ENCODE measurements at places on chromosomes 3 and 15.
A peak's percentile ranks its signal among the peaks of the same experiment; 100 is the strongest.

DNA sequence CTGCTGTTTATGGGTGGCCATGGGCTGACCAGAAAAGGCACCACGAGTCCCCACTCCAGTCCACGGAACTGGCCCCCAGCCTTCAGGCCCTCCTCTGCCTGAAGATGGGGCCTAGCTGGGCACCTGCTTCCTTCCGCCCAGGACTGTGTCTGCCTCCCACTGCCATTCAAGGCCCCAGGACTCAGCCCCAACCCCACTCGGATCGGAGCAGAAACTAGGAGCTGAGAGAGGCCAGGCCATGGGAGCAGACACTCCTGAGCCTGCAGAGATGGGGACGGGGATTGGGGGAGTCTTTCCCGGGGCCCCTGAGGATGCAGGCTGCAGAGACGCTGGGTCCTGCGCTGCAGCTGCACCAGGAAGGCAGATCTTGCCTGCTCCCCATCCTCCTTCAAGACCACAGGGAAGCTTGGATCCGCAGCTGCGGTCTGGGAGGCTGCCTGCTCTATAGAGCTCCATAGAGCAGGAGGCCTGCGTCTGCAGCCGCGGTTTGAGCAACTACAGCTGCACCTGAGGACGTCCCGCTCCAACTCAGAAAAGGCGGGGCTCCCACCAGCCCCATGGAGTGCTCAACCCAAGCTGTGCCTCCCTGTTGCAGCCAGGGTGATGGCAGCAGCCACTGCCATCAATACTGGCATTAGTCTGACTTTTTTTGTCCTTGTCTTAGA lies 383.9 kb upstream of the TMCO5A start:
- DNase-seq: no peak

GRCh38 chr3:169914321-169914720 lies 2.9 kb downstream of the SAMD7 start:
- DNase-seq: peak; percentile 10

- no peak for DNase-seq
Observed at GRCh38 chr15:56353119-56353518, 12.1 kb upstream of the TEX9 start.

DNA sequence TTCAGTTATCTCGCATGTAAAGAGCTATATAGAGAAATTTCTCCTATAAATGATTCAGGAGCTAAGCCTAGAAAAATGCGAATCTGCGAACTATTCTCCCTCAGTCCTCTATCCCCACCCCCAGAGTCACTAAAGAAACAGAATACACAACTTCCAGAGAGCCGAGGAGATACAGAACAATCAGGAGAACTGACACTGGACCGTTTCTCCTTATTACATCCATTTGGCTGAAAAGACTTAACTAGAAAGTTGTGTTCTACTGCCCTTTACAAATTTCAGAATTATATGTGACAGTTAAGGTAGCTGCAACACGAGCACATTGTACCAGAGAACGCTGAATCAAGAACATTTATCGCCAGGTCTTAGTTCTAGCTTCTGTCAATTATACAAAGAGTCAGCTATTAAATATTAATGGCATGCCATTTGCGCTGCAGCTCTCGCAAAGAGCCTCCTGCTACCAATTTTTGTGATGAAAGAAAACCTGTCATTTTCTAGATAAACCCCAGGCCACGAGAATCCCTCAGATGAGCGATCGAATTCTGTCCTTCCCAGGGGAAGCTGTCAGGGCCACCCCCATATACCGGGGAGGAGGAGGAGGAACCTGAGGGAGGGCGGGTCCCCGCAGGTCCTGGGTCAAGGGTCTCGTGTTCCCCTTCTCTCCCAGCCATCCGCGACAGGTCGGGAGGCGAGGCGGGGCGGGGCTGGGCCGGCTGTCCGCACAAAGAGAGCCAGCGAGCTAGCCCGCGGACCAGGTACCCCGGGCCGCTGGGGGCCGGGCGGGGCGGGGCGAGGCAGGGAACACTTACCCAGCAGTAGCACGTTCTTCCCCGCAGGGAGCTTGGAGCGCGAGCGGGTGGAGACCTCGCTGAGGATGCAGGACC lies 878 bp downstream of the DYNC1LI1 start:
- peak; percentile 76 for DNase-seq

DNA sequence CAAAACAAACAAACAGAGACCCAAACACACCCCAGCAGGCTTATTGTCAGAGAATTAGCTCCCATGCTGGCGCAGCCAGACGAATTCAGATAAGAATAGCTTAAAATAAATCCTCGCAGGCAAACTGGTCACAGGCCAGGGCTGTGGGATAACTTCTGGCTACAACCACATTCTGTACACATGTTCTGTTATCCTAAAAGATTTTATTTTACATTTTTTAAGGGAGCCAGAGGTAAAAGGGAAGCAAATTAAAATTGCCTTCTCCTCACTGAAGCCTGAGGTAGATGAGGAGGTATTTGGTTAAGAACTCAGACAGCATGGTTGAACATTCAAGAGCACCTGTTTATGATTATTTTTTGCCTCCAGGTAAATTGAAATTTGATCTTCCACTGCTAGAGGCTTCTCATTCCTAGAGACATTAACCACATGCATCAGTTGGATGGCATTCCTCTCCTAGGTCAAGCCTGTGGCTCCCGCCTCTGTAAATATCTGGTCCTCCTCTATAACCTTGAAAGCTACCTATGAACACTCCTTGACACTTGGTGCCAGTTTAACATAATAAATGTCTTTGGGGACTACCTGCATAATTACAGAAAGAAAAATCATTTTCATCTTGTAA lies 190.3 kb downstream of the SATB1 start:
- DNase-seq: no peak

DNA sequence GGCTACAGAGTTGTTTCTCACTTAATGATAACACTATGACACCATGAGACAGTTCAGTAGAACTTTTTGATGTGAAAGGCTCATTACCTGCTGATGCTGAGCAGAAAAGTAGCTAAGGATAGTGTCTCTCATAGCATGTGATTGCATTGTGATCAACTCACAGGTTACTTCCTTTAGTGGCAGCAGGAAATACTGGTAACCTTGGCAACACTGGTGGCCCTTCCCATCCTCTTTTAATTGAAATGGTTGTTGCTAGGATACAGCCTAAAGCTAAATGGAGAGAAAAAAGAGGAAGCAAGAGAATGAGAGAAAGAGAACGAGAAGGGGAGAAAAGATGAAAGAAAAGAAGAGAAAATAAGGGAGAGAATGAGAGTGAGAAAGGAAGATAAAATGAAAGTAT lies 204.7 kb upstream of the GAP43 start:
- no peak for DNase-seq

DNA sequence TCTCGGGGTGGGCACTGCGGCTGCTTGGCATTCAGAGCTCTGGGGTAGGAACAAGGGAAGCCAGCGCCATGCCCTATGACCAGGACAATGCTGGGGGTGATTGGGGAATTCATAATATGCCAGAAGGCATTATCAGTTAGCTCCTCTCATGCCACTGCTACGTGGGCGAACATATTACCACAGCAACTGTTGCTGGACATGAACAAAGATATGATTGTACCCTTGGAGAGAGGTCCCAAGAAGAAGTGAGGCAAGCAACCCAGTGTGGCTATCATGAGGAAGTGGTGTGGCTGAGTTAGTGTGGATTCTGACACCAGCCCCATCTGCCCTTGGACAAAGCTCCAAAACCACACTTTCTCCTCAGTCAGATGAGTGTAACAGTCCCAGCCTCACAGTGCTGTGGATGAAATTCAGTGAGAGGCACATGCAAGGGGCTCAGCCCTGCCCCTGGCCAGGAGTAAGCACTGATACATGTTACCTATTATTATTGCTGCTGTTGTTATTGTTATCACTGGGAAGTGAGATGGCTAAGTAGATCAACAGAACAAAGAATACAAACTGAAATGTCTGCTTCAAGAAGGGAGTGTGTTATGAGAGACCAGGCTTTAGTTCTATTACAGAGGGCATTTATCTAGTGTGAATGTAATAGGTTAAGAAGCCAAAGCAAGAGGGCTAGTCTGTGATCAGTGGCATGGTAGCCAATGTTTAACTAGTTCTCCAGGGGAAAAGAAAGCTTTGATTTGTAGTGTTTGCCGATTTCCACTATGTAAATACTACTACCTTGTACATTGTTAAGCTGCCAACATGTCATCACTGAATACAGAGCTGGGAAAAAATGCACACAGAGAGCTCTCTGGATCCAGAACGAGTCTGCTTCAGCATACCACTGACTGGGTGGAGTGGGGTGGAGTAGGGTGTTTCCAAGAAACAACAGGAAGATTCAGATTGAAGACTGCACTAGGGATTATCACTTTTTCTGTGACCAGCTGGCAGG lies 222.3 kb upstream of the EIF1B start:
- peak; percentile 55 for DNase-seq

GRCh38 chr3:58394339-58394738 lies 39.3 kb downstream of the PDHB start:
- DNase-seq: no peak

GRCh38 chr3:99896482-99896881 lies 78.8 kb downstream of the CMSS1 start:
- DNase-seq: peak; percentile 10

- peak; percentile 76 for DNase-seq
Observed at GRCh38 chr3:189144645-189145044, 27.1 kb upstream of the TPRG1 start.

DNA sequence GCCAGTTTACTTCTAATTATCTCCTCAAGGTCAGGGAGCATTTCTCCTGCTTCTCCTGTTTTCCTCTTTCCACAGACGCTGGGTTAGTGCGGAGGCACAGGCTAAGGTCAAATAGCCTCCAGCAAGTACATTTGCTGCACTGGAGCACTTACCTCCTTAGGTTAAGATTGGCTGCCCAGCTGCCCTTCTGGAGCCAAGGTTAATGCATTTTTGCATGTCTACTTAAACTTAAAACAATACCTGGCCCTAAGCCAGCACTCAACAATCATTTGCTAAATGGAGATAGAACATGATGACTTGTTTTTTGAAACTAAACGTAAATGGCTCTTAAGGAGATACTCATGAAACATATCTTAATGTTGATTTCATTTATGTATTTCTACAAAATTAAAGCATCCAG lies 83.5 kb downstream of the SSR3 start:
- DNase-seq: no peak

GRCh38 chr3:15206662-15207576 lies 873 bp downstream of the CAPN7 start:
- DNase-seq: peak; percentile 72

DNA sequence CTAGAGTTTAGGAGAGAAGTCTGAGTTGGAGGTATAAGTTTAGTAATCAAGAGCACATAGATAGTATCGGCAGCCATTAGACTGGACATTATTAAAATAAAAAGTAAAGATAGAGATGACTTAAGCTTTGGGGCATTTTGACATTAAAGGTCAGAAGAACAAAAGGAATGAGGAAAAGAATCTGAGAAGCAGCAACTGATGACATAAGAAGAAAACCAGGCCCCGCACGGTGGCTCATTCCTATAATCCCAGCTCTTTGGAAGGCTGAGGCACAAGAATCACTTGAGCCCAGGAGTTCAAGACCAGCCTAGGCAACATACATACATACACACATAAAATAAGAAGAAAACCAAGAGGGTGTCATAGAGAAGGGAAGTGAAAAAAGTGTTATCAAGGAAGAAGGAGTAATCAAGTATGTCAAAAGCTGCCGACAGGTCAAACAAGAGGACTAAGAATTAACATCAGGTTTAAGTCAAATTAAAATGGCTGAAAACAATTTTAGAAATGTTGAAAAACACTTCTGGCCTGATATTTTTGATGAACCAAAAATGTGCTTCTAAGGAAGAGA lies 38.9 kb downstream of the ACAP2 start:
- DNase-seq: no peak

DNA sequence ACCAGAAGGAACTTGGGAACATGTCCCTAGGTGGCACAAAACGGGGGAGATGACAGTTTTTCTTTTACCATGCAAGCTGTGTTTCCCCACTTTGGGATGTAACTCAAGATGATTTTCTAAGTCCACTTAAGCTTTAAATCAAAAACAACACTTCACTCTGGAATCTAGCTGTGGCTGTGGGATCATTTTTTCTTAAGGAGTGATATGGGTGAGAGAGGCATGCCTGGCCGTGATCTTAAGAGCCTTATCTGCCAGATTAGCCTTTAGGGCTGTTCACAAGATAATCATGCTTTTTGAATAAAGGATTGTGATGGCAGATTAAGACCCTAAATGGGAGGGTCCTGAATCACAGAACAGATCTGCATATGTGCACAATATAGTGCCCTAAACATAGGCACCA lies 384.8 kb upstream of the SEMA6D start:
- DNase-seq: no peak

- no peak for DNase-seq
Observed at GRCh38 chr3:60330107-60330506, 921.1 kb downstream of the FHIT start.

DNA sequence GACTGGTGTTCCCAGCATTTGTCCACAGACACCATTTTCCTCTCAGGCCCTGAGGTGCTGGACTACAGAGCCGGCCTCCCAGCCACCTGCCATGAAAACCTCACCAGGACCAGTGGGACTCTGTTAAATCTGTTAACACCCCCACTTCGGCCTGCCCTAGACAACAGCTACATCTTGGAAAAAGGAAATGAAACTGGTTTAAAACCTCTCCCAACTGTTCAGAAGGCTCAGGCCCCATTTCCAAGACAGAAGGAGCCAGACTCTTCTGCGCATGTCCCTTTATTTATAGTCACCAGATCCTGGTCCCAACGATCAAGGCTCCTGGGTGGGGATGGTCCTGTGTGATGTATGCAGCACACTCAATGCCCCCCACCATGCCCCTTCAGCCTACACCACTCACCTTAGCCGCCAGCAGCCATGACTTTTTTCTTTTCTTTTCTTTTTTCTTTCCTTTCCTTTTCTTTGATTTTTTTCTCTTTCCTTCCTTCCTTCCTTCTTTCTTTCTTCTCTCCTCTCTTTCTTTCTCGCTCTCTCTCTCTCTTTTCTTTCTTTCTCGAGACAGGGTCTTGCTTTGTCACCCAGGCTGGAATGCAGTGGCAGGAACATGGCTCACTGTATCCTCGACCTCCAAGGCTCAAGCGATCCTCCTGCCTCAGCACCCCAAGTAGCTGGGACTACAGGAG lies 25.5 kb upstream of the FLNB start:
- no peak for DNase-seq

DNA sequence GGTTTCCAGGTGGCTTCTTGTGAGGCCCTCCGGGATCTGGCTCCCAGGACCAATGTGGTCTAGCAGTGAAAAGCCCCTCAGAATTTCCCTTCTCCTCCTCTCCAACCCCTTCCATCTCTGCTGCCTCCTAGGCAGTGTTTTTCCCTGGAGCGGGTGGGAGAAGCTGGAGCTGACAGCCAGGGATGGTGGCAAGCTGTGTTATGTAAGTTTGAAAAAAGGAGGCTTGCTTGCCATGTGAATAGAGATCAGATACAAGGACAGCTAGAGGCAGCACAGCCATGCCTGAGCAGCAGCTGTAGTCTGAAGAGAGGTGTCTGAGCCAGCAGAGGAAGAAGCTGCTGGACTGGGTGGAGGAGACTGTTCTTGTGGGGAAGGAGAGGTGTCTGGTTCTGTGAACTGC lies 20.6 kb downstream of the SNAPC5 start:
- no peak for DNase-seq

DNA sequence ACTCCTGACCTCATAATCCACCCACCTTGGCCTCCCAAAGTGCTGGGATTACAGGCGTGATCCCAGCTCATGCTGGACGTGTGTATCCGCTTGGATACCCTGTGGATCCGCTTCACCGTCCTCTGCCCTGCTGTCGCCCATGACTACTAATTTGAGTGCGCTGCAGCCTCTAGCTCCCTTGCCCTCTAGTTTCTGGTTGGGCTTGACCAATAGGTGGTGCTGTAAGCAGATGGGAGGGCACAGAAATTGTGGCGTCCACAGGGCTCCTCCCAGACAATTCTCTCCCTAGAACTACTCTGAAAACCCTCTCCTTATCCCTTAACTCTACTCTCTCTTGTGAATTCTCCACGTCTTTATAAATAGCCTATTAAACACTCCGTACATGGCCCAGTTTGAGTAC lies 36.2 kb downstream of the ZPLD1 start:
- peak; percentile 5 for DNase-seq

- peak; percentile 58 for DNase-seq
Observed at GRCh38 chr3:41026394-41027177, 172.7 kb upstream of the CTNNB1 start.
